ENCODE measurements at places on chromosomes 3 and 15.

- no peaks in the 10 kb centered on the region for H3K4me1 ChIP-seq
- no peak for DNase-seq
- no peaks in the 10 kb centered on the region for H3K36me3 ChIP-seq
- no peaks in the 10 kb centered on the region for H3K27me3 ChIP-seq
These were observed 505.9 kb downstream of the ZIC1 start for GRCh38 chr3:147915057-147915456.

- H3K4me1 ChIP-seq = no peaks in the 10 kb centered on the region
- H3K27me3 ChIP-seq = no peaks in the 10 kb centered on the region
- H3K27ac ChIP-seq = no peak overlapping the region
- no peak overlapping the region for H3K4me3 ChIP-seq
- no peaks in the 10 kb centered on the region for H3K36me3 ChIP-seq
These were observed 178.8 kb upstream of the SNTN start for GRCh38 chr3:63473641-63474166.

DNA sequence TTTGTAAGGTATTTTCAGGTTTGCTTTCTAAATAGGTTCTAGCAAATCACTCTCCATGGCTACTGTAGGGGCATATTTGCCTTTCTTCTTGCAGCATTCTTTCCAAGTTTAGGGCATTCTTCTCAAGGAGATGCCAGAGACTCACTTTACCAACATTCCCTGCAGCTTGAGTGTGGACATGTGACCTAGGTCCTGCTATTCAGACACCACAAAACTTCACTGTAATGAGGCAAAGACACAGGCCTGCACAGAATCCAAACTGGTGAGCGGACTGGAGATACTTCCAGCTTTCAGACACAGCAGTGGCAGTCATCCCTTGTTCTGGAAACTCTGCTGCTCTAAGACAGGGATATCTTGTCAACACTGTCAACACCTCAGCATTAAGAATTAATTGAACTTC, 146.4 kb upstream of the PFN2 start:
- no peaks in the 10 kb centered on the region for H3K4me1 ChIP-seq
- H3K27ac ChIP-seq = no peak overlapping the region
- DNase-seq = no peak
- no peaks in the 10 kb centered on the region for H3K27me3 ChIP-seq

DNA sequence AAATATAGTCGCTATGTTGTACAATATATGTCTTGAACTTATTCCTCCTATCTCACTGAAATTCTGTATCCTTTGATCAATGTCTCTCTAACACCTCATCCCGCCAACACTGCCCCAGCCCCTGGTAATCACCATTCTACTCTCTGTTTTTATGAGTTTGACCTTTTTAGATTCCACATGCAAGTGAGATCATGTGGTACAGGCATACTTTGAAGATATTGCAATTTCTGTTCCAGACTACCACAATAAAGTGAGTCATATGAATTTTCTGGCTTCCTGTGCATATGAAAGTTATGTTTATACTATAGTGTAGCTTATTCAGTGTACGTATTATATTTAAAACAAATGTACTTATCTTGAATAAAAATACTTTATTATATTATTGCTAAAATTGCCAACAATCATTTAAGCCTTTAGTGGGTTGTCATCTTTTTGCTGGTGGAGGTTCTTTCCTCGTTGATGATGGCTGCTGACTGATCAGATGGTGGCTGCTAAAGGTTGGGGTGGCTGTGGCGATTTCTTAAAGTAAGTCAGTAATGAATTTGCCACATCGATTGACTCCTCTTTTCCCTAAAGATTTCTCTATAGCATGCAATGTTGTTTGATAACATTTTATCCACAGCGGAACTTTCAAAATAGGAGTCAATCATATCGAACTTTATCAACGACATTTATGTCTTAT, 257.2 kb downstream of the NFKBIZ start:
- no peak overlapping the region for H3K27ac ChIP-seq
- no peak overlapping the region for H3K4me3 ChIP-seq
- DNase-seq = no peak
- no peaks in the 10 kb centered on the region for H3K36me3 ChIP-seq
- no peaks in the 10 kb centered on the region for H3K27me3 ChIP-seq
- no peaks in the 10 kb centered on the region for H3K4me1 ChIP-seq

- no peak overlapping the region for H3K27ac ChIP-seq
- no peaks in the 10 kb centered on the region for H3K4me1 ChIP-seq
- no peak overlapping the region for H3K4me3 ChIP-seq
- no peaks in the 10 kb centered on the region for H3K36me3 ChIP-seq
- DNase-seq = no peak
These were observed 182.2 kb downstream of the NAALADL2 start for GRCh38 chr3:175041369-175041768.

DNA sequence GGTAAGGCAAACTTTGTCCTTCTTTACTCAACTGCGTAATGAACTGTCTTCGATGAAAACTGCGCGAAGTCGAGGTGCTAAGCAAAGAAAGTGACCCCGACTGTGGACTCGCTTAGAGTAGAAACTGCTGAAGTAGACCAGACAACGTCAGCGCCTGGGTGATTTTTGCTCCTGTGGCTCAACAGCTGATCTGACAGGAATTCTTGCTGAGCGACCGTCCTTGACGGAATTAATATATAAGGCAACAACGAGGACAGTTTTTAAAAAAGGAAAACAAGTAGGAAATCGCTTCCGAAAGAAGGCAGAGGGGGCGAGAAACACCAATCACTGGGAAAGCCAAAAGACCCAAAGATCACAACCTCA, 541 bp downstream of the RPS27L start:
- peak overlapping the region; percentile 83 for H3K27ac ChIP-seq
- peaks cover 4% of the 10 kb centered on the region for H3K36me3 ChIP-seq
- no peaks in the 10 kb centered on the region for H3K27me3 ChIP-seq
- peak overlapping the region; percentile 93 for H3K4me3 ChIP-seq
- DNase-seq = no peak

DNA sequence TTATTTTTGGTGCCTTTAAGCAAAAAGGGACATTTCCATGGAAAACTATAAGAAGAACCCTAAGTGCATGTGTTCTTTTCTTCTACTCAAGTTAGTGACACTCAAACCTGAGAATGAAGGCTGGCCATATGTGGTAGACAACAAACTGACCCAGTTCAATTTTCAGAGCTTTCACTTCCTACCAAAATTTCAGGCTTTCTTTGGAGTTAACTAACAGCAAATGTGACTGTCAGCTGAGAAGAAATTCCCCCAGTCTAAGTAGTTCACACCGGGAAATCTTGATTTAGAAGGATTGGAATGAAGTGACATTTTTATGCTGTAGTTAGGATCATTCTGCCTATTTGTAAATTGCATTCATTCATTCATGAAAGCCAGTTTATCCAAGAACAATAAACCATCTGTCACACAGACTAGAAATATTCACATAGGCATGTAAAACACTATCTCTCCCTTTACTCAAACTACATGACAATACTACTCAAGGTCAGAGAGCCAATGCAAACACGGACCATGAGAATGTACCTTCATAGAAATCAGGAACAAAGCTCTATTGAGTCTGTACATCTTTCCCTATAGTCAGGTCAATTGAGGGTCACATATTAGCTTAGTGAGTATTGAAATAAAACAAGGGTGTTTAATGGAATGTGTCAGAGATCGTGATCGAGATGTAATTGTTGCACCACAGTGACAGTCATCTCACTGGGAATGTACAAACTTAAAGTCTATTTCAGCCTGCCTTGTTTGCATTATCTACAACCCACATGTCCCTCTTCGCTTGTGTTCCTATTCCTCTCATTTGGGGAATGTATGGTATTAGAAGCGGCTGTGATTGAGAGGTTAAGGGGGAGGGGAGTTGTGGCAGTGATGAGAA, 113.8 kb upstream of the TGFBR2 start:
- DNase-seq = no peak
- H3K4me3 ChIP-seq = no peak overlapping the region
- H3K27ac ChIP-seq = no peak overlapping the region
- peaks cover 5% of the 10 kb centered on the region for H3K4me1 ChIP-seq
- no peaks in the 10 kb centered on the region for H3K27me3 ChIP-seq

DNA sequence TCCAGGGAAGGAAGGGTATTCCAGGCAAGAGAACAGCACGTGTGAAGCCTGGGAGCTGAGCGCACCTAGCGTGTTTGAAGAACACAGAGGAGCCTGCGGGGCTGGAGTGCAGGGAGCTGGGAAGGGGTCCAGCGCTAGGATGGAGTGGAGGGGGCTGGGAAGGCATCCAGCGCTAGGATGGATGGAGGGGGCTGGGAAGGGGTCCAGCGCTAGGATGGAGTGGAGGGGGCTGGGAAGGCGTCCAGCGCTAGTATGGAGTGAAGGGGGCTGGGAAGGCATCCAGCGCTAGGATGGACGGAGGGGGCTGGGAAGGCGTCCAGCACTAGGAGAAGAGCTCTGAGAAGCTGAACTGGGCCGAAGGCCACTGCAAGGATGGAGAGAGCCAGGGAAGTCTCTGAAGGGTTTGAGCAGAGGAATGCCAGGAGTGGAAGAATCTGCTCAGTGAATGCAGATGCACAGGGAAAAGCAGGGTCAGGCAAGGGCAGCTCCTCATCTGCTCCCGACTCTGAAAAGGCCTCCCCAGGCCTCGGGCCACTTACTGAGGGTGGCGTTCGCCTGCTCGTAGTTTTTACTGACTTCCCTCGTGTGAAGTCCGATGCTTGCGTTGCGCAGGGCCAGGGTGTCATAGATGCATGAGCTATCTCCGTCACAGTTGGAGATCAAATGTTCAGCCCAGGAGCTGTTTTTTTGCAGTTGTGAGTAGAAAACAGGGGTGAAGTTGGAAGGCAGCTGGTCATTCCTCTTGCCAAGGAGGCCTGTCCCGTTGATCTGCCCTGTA, 39.8 kb downstream of the MUC20 start:
- H3K36me3 ChIP-seq = no peaks in the 10 kb centered on the region
- H3K27me3 ChIP-seq = no peaks in the 10 kb centered on the region
- H3K27ac ChIP-seq = no peak overlapping the region
- H3K4me3 ChIP-seq = no peak overlapping the region
- no peak for DNase-seq

DNA sequence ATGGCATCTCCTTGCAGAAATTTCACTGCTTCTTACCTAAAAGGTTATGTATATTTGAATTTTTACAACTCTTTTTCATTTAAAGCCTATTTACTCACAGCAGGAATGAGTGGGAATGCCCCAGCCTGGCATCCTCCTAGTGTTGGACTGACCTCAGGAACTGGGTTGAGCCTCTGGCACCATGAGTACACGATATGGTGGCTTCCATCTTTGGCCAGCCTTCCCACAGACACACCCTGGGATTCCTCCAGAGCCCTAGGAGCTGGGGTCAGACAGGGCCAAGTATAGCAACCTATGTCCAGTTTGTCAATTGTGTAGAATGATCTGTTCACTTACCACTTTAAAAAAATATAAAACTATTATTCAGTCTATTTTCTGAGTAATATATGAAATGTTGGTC, 57.2 kb upstream of the HEG1 start:
- no peaks in the 10 kb centered on the region for H3K27me3 ChIP-seq
- no peak overlapping the region for H3K27ac ChIP-seq
- H3K4me3 ChIP-seq = no peak overlapping the region
- no peaks in the 10 kb centered on the region for H3K36me3 ChIP-seq
- H3K4me1 ChIP-seq = peaks cover 4% of the 10 kb centered on the region

GRCh38 chr3:58173029-58173668, 37.6 kb downstream of the DNASE1L3 start:
- no peaks in the 10 kb centered on the region for H3K36me3 ChIP-seq
- H3K27me3 ChIP-seq = peaks cover 2% of the 10 kb centered on the region
- DNase-seq = no peak
- peaks cover 14% of the 10 kb centered on the region for H3K4me1 ChIP-seq
- H3K4me3 ChIP-seq = no peak overlapping the region
- H3K27ac ChIP-seq = no peak overlapping the region

- H3K27ac ChIP-seq = no peak overlapping the region
- H3K4me3 ChIP-seq = no peak overlapping the region
- H3K4me1 ChIP-seq = peaks cover 8% of the 10 kb centered on the region
- H3K36me3 ChIP-seq = no peaks in the 10 kb centered on the region
These were observed 62.9 kb downstream of the FNDC3B start for GRCh38 chr3:172102123-172102882.

DNA sequence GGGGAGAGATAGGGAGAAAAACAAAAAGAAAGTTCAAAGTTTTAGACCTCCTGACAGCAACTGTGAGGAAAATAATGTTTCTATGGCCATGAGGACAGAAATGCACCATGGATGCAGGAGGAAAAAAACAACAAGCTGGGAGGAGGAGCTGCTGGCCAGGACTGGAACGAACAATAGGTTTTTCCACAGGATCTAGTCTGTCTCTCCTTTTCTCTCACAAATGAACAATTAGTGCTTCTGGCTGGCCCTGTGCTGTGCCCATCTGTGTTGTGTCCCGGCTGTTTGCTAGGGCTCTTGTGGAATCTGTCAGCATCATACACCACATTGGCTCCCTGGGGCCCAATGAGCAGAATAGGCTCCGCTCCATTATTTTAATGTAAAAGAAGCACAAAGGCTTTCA, 15.2 kb downstream of the GK5 start:
- no peak for DNase-seq
- no peaks in the 10 kb centered on the region for H3K27me3 ChIP-seq
- H3K27ac ChIP-seq = no peak overlapping the region
- H3K36me3 ChIP-seq = no peaks in the 10 kb centered on the region
- H3K4me3 ChIP-seq = no peak overlapping the region

- H3K36me3 ChIP-seq = no peaks in the 10 kb centered on the region
- no peak overlapping the region for H3K4me3 ChIP-seq
- H3K4me1 ChIP-seq = no peaks in the 10 kb centered on the region
- H3K27me3 ChIP-seq = no peaks in the 10 kb centered on the region
- no peak for DNase-seq
These were observed 62.2 kb downstream of the SMAD6 start for GRCh38 chr15:66764072-66764786.

- H3K36me3 ChIP-seq = peaks cover 6% of the 10 kb centered on the region
- no peak overlapping the region for H3K27ac ChIP-seq
- H3K4me1 ChIP-seq = no peaks in the 10 kb centered on the region
- H3K4me3 ChIP-seq = no peak overlapping the region
These were observed 11.5 kb downstream of the PPP4R2 start for GRCh38 chr3:73007992-73008712.

All from H1 (cell line).